ENCODE measurements at places on chromosomes 1 and 21. TPM values are rescaled to one million over a fixed set of nuclear protein-coding genes. Genes with fewer than 3 reads are reported as not detected.

HOOK1 gene
- 3.0 TPM for total RNA-seq

LCE1A gene
- total RNA-seq, result not detected

GRCh38 chr21:46221664-46222435, 6.7 kb downstream of the LSS start:
- peaks cover 2% of the 10 kb centered on the region for H3K4me1 ChIP-seq
- H3K27me3 ChIP-seq, result no peaks in the 10 kb centered on the region
- H3K27ac ChIP-seq, result no peak overlapping the region
- H3K4me3 ChIP-seq, result no peak overlapping the region

- no peak overlapping the region for H3K4me3 ChIP-seq
- no peaks in the 10 kb centered on the region for H3K4me1 ChIP-seq
- H3K27me3 ChIP-seq, result no peaks in the 10 kb centered on the region
- H3K27ac ChIP-seq, result no peak overlapping the region
- no peak for DNase-seq
These were observed 53.0 kb upstream of the ARTN start for GRCh38 chr1:43880604-43881003.

DNA sequence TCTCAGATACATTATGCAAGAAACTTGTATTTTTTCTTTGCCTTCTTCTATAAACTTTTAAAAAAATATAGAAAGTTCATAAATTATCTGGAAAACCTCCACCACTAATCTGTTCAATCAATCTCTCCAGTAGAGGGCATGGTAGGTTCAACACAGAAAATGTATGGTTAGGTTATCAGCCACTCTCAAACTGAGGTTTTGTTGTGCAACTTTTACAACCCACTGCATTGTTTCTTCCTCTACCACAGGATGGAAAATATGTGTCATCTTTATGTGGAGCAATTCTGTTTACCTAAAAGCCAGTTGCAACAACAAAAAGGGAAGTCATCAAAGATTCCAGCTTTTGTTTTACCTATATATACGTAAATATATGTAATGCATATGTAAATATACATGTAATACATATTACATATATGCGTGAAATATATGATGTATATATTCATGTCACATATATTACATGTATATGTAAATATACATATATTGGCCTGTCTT, 3.0 kb upstream of the RGS2 start:
- H3K27me3 ChIP-seq, result no peaks in the 10 kb centered on the region
- H3K4me1 ChIP-seq, result peaks cover 27% of the 10 kb centered on the region
- H3K36me3 ChIP-seq, result no peaks in the 10 kb centered on the region

DNA sequence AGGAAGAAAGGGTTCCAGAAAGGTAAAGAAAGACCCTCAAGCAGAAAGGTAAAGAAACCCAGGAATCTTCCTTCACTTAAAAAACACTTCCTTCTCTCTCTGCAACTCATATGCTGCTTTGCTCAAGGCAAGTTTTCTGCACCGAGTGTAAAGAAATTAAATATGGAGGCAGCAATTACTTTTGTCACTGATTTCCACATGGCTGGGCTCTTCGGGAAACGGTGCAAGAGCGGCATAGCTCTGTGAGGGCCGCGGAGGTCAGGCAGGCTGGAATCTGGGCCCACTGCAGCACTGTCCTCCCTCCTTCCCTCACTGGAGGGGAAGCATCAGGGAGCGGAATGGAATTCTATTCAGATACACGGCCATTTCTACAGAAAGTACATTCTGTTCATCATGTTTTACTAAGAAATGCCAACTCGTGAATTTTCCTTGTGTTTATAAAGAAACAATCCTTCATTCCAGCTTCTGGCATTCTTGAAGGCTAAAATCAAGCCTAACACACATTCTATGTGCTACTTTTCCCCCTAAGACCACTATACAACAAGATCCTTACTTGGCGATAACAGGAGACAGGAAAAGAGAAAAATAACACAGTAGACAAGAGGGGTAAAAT, 212.2 kb downstream of the SIPA1L2 start:
- no peak overlapping the region for H3K27ac ChIP-seq
- no peaks in the 10 kb centered on the region for H3K27me3 ChIP-seq
- no peak overlapping the region for H3K4me3 ChIP-seq
- no peak for DNase-seq

DNA sequence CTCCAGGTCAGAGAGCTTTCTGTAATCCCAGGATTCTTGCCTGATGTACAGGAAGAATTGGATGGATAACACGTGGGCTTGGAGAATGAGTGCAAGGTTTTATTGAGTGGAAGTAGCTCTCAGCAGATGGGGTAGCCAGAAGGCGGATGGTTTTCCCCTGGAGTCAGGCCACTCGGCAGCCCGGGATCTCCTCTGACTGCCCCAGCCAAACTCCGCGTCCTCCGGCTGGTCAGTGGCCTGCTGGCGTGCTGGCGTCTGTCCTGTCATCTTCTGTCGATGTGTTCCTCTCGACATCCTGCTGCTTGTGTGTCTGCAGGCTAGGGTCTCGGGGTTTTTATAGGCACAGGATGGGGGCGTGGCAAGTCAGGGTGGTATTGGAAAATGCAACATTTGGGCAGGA, 27.4 kb upstream of the GJA9 start:
- H3K4me3 ChIP-seq, result no peak overlapping the region
- H3K27me3 ChIP-seq, result no peaks in the 10 kb centered on the region
- no peak overlapping the region for H3K27ac ChIP-seq
- no peaks in the 10 kb centered on the region for H3K4me1 ChIP-seq
- DNase-seq, result no peak
- H3K36me3 ChIP-seq, result no peaks in the 10 kb centered on the region

Data from naive thymus-derived CD4-positive, alpha-beta T cell (primary cell).